Calu3 (cell line): ENCODE measurements at places on chromosomes 13 and 19. TPM values are rescaled to one million over a fixed set of nuclear protein-coding genes. Genes with fewer than 3 reads are reported as not detected.

The ALG11 gene
- 25.7 and 34.3 TPM in 2 replicates for total RNA-seq

The ZNF790 gene
- total RNA-seq: 10.4 and 10.8 TPM in 2 replicates

GRCh38 chr19:37933937-37934358 lies 26.9 kb downstream of the SIPA1L3 start:
- peaks cover 65% of the 10 kb centered on the region for H3K4me1 ChIP-seq
- peak overlapping the region; percentile 91 for H3K27ac ChIP-seq
- peaks cover 34% of the 10 kb centered on the region for H3K36me3 ChIP-seq
- DNase-seq: peak; percentile 37
- H3K4me3 ChIP-seq: peak overlapping the region; percentile 93
- no peaks in the 10 kb centered on the region for H3K27me3 ChIP-seq

- peak overlapping the region; percentile 100 for H3K27ac ChIP-seq
- H3K36me3 ChIP-seq: peaks cover 42% of the 10 kb centered on the region
- peak overlapping the region; percentile 97 for H3K4me3 ChIP-seq
- peaks cover 41% of the 10 kb centered on the region for H3K4me1 ChIP-seq
Observed at GRCh38 chr19:33175886-33176669, 18.1 kb upstream of the LRP3 start.

DNA sequence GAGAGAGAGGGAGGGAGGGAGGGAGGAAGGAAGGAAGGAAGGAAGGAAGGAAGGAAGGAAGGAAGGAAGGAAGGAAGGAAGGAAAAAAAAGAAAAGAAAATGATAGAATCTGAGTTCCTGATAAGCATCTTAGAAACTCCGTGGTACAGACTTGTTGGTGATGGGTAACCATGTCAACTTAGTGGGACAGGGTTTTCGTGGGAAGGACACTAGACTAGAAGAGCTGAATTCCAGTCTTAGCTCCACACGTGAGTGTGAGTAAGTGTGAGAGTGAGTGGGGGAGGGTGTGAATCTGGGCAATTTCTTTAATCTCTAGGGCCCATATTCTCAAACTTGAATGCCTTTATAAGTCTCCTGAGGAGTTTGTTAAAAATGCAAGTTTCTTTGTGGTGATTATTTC lies 35.0 kb downstream of the PABPC3 start:
- peaks cover 70% of the 10 kb centered on the region for H3K27me3 ChIP-seq
- H3K27ac ChIP-seq: no peak overlapping the region
- H3K4me3 ChIP-seq: no peak overlapping the region
- no peak for DNase-seq
- H3K4me1 ChIP-seq: no peaks in the 10 kb centered on the region

- H3K27me3 ChIP-seq: no peaks in the 10 kb centered on the region
- DNase-seq: no peak
- no peak overlapping the region for H3K4me3 ChIP-seq
- H3K4me1 ChIP-seq: peaks cover 7% of the 10 kb centered on the region
Observed at GRCh38 chr19:10478476-10478875, 24.7 kb downstream of the KEAP1 start.
